ENCODE measurements at places on chromosomes 11 and 22. TPM values are rescaled to one million over a fixed set of nuclear protein-coding genes. Genes with fewer than 3 reads are reported as not detected.
A peak's percentile ranks its signal among the peaks of the same experiment; 100 is the strongest.

DNA sequence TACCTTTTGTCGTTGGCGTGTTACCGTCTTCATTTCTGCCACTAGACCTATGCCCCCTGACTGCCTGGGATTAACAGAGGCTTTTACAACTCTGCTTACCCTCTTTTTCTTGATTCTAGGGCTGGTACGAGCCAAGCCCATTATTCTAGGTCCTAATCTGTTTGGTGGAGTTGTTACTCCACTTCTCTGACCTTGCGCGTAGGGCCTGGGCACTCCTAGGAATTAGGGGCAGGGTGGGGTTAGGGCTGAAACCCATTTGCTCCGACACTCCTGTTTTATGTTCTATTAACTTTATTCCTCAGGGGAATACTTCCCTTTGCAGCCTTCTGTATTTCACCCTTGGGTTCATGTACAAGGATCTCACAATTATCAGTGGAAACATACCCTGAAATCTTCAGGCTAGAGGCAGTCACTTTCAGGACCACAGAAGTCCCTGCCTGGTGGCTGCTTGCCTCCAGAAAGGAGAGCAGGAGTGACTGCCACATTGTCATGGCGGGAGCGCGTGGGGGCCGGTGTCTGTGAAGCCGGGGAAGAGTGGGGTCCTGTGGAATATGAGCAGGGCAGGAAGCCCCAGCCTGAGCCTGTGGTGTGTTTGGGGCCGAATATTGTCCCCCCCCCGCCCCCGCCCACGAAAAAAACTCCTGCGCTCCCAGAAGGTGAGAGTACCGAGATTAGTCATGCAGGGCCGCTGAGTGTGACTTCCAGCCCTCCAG is 731 bp upstream of the SLC37A2 start:
- DNase-seq = no peak

Gene ADAMTS15
- total RNA-seq = 4.6 TPM

Gene CBLIF
- not detected for total RNA-seq

- no peak for DNase-seq
Measured at GRCh38 chr22:48403521-48404403, 1423.9 kb downstream of the BRD1 start.

DNA sequence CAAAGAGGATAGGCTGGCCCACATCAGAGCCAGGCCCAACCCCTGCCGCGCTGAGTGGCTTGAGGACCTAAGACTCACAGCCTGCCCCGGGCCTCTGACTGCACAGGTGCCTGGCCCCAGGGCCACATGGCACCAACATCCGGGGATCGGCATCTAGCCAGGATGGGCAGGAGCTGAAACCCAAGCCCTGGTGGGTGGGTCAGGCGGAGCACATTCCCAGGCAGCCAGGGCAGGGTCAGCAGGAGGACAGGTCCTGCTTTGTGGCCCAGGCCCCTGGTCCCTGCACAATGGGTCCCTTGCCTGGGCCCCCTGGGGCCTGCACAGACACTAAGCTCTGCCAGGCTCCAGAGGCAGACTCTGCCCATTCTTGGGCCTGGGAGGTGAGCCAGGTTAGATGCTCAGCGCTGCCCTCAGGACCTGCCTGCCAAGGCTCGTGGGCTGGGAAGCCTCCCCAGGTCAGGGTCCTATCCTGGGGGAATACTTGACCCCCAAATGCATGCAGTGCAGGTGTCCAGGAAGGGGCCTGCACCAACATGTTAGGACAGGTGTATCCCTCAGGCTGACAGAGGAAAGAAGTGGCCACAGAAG is 33.5 kb downstream of the ARVCF start:
- no peak for DNase-seq

DNA sequence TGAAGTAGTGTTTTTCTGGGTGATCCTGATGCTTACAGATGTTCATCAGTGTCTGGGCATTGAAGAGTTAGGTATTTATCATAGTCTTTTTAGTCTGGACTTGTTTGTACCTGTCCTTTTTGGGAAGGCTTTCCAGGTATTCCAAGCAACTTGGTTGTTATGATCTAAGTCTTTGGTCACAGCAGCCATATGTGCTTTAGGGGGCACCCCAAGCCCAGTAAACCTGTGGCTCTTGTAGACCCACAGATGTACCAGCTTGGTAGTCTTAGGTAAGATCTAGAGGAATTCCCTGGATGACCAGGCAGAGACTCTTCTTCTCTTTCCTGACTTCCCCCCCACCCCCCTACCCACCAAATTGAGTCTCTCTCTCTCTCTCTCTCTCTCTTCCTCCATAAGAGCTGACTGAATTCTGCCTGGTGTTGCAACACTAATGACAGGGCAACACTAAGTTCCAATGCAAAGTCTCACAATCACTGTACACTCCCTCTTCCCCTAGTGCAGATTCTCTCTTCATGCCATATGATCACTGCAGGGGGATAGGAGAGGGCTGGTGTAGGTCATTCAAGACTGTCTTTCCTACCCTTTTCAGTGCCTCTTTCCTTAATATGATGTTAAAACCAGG is 24.5 kb upstream of the MMP8 start:
- no peak for DNase-seq

DNA sequence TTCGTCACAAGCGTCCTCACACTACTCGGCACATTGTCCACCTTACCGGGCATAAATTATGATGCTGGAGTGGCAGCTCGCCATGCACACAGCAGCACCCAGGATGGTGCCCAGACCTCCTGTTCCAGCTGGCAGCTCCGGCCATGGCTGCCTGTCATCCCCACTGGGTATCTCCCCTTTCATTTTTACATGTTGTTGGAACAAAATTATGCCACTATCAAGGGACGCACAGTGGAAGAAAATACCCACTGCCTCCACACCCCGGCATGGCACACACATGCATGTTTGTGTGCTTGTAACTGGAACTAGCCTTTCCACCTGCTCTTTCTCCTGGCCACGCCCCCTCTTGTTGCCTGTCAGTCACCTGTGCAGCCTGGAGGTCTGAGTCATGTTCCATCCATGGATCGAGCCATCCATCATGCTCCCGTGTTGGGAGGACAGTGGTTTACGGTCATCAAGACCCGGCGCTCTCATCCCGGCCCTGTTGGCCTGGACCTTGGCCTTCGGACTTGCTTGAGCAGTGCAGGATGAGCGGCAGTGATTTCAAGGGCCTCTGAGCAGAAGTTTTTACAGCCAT is 1069.6 kb downstream of the BRD1 start:
- no peak for DNase-seq

Gene ZNF214
- total RNA-seq = 1.7 TPM

DNA sequence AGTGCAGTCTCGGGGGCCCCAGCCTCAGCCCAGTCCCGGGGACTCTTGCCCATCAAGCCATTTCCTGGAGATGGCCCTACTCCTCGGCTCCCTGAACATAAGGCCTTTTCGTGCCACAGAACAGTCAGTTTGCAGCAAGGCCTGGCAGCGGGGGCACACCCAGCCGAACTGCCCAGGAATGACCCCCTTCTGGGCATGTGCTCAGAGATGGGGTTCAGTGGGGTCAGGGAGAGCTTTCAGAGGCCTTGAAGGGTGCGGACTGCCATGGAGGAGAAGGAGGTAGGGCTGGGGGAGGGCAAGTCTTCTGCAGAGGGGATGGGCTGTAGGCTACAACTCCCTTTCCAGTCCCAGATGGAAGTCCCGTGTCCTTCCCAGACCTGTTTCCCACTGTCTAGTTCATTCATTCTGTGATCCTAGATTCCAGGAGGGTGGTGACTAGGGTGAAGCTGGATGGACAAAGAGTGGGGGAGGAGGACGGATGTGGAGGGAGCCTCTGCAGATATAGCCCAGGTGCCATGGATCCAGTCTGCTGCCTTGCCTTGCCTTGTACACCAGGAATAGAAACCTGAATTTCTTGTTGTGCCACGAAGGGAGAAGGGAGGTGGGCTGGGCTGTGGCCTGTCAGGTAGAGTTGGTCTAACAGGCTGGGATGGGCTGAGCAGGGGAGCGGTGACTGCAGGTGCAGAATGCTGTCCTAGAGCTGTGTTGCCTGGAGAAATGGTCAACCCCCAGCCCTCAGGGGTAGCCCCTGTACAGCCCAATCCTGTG is 14.2 kb upstream of the OMP start:
- no peak for DNase-seq

GRCh38 chr11:17931595-17931994 is 81.3 kb downstream of the SERGEF start:
- no peak for DNase-seq

DNA sequence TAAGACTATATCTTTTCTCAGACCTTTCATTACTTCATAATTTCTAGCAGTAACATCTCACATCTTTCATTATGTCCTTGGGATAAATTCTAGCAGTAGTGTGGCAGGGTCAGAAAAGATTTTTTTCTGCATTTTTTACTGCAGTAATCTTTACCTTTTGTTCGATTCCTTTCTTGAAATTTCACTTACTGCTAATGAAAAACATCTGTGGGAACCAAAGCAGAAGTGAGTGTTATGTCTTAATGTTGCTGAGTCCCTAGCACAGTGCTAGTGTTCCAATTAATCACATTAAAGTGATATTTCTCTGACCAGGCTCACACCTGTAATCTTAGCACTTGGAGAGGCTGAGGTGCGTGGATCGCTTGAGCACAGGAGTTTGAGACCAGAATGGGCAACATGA is 123.6 kb downstream of the EHF start:
- no peak for DNase-seq

Gene ACTN3
- 0.14 TPM for total RNA-seq

- DNase-seq = peak; percentile 80
Measured at GRCh38 chr11:68751331-68751856, at the start of gene TESMIN. TSS of gene TESMIN (minus strand) at chr11:68751520. CDS start at chr11:68750660, 860 bp downstream.

Gene GAL3ST3
- 1.4 TPM for total RNA-seq

- no peak for DNase-seq
Measured at GRCh38 chr22:40541300-40541699, 95.2 kb downstream of the MRTFA start.

DNA sequence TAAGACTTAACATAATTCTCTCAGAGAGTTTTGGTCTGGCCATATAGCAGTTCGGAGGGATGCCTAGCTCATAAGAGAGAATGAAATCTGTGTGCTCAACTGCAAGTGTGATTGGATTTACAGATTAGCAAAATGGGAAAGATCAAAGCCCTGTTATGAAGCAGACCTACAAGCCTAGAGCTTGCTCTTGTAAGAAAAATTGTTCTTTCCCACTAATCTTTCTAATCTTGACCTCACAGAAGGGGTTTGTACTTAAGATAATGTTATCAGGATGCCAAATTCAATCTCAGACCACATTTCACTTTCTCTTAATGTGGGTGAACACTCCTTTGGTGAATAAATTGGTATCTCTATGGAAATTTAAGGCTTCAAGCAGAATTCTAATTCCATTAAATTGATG is 267.2 kb downstream of the RAB38 start:
- no peak for DNase-seq

DNA sequence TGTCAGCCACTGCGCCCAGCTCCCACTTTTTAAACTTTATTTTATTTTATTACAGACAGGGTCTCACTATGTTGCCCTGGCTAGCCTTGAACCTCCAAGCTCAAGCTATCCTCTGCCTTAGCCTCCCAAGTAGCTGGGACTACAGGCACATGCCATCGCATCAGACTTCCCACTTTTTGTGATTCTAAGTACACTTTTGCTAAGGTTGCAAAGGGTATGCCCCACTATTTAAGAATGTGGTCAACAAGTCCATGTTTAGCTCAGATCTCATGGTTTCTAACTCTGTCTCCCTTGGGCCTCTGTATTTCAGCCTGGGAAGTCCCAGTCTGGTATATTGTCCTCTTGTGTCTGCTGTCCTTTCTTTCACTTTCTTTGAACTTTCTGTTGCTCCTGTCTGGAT is 35.3 kb downstream of the EXPH5 start:
- DNase-seq = no peak

- no peak for DNase-seq
Measured at GRCh38 chr11:13108416-13108815, 99.3 kb downstream of the RASSF10 start.

GRCh38 chr22:38246046-38246658 is 26.7 kb downstream of the TMEM184B start:
- DNase-seq = no peak

Gene MOGAT2
- not detected for total RNA-seq

Gene SERPING1
- total RNA-seq = 0.19 TPM

GRCh38 chr11:35709376-35709775 is 46.8 kb downstream of the TRIM44 start:
- no peak for DNase-seq

Gene PRMT3
- 11.7 TPM for total RNA-seq

Gene C22orf23
- not detected for total RNA-seq

Gene MS4A7
- not detected for total RNA-seq

DNA sequence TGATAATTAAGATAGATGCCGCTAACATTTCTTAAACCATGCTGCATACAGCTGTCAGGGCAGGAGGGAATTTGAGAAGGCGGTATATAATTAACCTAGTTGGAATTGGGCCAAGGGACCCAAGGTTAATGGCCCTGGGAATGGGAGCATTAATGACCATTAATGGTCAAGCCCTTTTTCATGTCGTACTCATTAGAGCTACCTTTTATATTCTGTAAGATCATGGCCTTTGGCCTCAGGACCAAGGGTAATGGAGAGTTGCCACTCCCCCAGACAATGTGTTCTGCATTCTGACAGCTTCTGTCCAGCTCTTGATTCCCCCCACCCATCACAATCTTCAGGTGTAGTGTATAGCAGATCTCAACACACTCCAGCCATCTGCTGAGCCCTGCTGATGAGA is 111.6 kb downstream of the NTM start:
- DNase-seq = no peak

DNA sequence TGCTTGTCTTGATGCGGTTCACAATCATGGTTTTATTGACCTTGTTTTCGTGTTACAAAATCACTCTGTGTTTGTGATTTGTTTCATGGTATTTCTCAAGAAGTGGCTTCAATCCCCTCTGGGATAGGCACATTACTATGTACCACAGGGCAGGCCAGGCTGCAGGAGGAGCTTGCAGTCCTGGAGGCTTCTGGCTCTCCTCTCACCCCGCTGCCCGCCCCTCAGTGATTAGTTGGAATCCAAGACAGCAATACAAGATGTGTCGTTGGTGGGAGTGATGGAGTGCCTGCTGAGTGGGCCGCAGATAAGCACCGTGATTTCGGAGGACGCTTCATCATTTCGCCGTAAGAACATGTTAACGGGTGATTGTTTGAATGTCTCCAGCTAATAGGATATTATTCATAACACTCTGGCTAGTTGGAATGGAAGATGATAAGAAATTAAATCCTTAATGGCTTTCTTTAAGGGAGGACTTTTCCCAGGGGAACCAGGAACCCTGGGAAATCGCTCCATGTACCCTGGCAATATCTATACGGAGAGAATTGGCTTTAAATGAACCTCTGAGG is 384.4 kb downstream of the MIAT start:
- no peak for DNase-seq

- DNase-seq = no peak
Measured at GRCh38 chr11:1738380-1738779, 12.0 kb downstream of the IFITM10 start.

All from dermis blood vessel endothelial cell (primary cell).